ENCODE measurements at places on chromosomes 7 and 10.

- no peak for DNase-seq
Measured at GRCh38 chr10:63631991-63632390, 110.8 kb downstream of the REEP3 start.

GRCh38 chr7:143901332-143901667, 676 bp downstream of the TCAF1 start:
- DNase-seq, result no peak

- DNase-seq, result no peak
Measured at GRCh38 chr10:119469325-119469707, 73.2 kb downstream of the RGS10 start.

GRCh38 chr7:47950714-47951113, 2.4 kb upstream of the PKD1L1 start:
- no peak for DNase-seq

GRCh38 chr10:24589265-24589664, 134.4 kb downstream of the ARHGAP21 start:
- DNase-seq, result no peak
